ENCODE measurements at places on chromosomes 12 and 14. TPM values are rescaled to one million over a fixed set of nuclear protein-coding genes. Genes with fewer than 3 reads are reported as not detected.

GRCh38 chr14:74504874-74505720, 11.5 kb downstream of the ISCA2 start:
- no peaks in the 10 kb centered on the region for H3K4me1 ChIP-seq
- H3K4me3 ChIP-seq, result no peak overlapping the region
- no peaks in the 10 kb centered on the region for H3K36me3 ChIP-seq
- no peak for DNase-seq

DNA sequence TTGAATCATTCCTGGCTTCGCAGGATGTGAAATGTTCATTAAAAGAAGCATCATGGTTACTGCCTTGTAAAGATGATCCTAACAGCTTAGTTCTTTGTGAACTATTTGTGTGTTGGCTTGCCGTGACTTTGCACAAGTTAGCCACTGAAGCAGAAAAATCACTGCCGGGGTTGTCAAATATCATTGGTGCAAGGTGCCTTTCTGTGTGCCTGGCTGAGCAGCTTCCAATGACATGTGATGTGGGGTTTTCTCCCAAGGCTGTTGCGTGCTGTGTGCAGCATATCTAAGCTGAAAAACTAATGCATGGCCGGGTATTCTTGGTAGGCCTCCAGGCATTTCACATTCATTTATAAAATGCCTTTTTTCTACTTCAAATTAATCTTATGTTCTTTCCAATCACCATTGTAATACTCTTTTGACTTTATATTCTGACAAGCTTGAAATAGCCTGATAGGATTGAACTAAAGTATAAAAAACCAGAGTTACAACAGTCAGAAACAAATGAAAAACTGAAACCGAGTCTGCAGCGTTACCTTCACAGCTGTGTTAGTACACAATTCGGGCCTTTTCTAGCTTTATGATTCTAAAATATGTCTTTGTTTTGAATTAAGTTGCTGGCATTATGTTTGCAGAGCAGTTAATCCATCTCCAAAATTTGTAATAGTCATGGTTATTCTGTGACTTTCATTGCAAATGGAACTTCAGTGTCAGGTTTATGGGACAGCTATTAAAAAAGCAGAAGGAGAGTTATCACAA, 222.1 kb downstream of the SYT1 start:
- H3K27ac ChIP-seq, result no peak overlapping the region
- H3K4me1 ChIP-seq, result no peaks in the 10 kb centered on the region
- H3K4me3 ChIP-seq, result no peak overlapping the region
- H3K27me3 ChIP-seq, result no peaks in the 10 kb centered on the region
- DNase-seq, result no peak
- H3K36me3 ChIP-seq, result no peaks in the 10 kb centered on the region

Gene GALNT16
- not detected for total RNA-seq

GRCh38 chr12:115661112-115661511, 616.4 kb downstream of the MED13L start:
- no peak overlapping the region for H3K27ac ChIP-seq
- H3K27me3 ChIP-seq, result peaks cover 4% of the 10 kb centered on the region
- H3K4me3 ChIP-seq, result no peak overlapping the region
- H3K36me3 ChIP-seq, result no peaks in the 10 kb centered on the region
- no peak for DNase-seq
